ENCODE measurements at places on chromosomes 2 and 18.

DNA sequence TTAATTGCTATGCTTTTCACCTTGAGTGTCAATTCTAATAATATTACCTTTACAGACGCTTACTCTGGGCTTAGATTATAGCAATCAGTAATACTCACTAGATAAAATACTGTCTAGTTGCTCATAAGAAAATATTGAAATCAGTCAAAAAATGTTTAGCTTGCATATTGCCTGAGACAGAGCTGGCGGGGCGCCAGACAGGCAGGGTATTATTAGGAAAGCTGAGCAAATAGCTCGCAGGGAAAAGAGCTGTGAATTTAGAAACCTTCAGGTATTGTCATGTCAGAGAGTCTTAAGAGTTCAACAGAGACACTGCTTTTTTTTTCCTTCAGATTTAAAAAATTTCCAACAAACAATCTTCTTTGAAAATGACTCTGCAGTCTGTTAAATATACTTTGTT, 118.4 kb downstream of the MEIS1 start:
- DNase-seq: no peak

DNA sequence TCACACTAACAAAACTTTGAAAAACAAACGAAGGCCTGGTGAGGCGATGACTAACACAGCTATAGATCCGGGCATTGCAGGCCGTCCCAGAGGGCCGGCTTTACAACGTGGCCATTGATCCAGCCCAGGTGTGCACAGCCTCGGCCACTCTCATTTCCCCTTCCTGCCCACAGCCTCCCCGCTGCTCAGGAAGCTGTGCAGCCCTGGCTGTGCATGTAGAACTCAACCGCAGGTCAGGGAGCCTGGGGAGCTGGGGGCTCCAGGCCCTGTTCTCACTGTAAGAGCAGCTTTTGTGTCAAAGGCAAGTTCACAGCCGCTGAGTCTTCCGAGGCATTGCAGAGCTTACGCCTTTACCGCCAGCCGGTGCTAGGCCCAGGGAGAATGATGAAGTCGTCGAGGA, 87.2 kb downstream of the LONRF2 start:
- DNase-seq: peak; percentile 63

- DNase-seq: no peak
These were observed 76.7 kb upstream of the PKDCC start for GRCh38 chr2:41970988-41971660.

GRCh38 chr2:157737656-157738055, 109.0 kb upstream of the ACVR1C start:
- no peak for DNase-seq

GRCh38 chr2:127416506-127417001, 1.7 kb upstream of the PROC start:
- peak; percentile 40 for DNase-seq

DNA sequence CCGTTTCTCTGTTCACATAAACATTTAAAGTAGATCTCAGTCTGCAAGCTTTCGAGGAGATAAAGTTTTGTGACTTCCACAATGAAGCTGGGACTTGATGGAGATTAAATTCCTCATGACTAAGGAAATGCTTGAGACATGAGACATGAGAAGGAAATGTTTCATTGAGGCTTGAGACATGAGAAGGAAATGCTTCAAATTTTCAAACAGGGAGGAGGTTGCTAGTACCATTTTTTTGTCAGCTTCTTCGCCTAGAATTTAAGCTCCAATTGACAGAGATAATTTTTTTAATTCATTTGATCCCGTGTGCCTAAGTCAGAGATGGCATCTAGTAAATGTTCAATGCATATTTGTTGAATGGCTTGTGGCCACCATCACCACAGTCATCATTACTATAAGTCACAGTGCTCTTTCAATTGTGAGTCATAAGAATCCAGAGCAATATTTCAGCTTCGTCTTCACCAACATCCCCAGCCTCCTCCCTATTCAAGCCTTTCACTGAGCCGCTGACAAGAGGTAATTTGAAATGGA, 543 bp upstream of the MARCHF4 start:
- no peak for DNase-seq

DNA sequence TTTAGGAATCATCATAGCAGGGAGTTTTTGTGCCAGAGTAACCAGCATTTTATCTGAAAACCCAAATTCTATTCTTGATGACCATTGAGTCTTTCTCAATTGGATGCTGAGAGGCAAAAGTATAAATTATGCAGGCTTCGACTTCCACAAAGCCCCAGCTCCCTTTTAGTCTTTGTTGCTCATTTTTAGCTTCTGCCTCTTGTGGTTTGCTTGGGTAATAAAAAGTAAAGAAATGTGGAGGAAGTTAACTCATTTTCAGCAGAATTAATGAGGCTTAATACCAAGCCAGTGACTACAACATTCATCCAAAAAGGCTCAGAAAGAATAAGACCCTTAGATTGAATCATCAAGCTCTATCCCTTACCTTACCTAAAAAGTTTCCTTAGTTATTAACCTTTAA, 18.6 kb downstream of the ERMN start:
- no peak for DNase-seq

- DNase-seq: no peak
These were observed 340.5 kb downstream of the PARD3B start for GRCh38 chr2:204885747-204886146.

DNA sequence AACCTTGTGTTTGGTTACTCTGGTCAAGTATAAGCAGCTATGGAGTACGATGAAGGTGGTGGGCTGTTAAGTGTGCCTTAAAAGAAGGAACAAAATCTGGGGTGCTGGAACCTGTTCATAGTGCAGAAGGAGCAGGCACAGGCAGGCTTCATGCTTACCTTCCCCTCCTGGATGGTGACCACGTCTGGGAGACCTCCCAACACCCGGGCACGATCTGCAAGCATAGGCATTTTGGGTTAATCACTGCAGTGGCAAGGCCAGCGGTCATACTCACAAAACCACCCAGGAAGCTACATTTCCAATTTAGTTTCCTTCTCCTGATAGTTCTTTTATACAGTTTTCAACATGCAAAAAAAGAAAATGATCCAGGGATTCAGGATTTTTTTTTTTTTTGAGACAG, 58.7 kb upstream of the LPIN2 start:
- no peak for DNase-seq

DNA sequence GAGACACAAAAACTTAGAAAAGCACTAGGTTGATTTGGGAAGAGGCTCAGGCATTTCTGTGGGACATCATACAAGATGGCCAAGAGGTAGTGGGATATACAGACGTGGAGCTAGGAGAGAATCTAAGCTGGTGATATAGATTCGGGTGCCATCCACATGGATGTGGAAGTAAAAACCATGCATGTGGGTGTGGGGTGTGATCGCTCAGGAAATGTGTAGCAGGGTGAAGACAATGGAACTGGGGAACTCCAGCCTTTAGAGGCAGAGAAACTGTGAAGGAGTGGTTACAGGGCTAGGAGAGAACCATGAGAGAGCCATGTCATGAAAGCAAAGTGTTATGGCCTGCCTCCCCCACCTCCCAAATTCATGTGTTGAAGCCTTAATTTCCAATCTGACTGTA, 43.0 kb upstream of the CTLA4 start:
- no peak for DNase-seq

- DNase-seq: no peak
These were observed 369.7 kb downstream of the RAD51AP2 start for GRCh38 chr2:17148407-17149145.

- peak; percentile 69 for DNase-seq
These were observed 67.7 kb downstream of the EPAS1 start for GRCh38 chr2:46364797-46365457.

Measured in GM13976 (cell line).